Non-pigmented ciliary epithelial cell (primary cell): ENCODE measurements at places on chromosomes 3 and 15.
A peak's percentile ranks its signal among the peaks of the same experiment; 100 is the strongest.

DNA sequence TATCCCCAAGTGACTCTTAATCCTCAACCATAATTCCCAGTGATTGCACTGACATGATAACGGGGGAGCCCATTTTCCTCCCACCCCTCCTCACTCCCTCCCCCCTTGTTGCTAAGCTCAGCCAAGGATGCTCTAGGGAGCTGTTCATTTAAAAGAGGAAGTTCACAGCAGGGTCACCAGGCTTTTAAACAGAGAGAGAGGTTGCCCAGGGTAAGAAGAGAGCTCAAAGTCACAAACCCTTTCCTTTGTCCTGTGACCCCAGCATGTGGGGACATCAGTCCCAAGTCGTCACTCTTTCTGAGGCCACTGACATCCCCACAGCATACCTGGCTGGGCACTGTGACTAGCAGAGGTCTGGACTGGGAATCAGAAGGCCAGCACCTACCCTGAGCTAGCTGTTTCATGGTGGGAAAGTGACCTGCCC, 144.1 kb downstream of the RORA start:
- DNase-seq = no peak

DNA sequence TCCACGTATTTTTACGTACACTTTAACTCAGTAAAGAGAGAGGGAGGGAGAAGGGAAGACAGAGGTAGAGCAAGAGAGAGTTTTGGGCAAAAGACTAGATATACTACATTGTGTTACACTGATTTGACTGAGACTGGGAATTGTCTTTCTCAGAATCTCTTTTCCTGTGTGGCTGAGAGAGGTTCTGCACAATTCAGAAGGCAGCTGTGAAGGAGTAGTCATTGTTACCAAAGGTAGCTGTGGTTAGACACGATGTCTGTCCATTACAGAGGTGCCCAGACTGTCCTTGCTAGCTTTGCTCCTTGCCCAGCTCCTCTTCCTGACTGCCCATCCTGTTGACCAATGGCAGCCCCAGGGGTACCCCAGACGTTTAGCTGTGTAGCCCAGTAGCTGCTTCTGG, 577.5 kb upstream of the CBLB start:
- no peak for DNase-seq

GRCh38 chr3:63470745-63471144, 181.7 kb upstream of the SNTN start:
- no peak for DNase-seq

DNA sequence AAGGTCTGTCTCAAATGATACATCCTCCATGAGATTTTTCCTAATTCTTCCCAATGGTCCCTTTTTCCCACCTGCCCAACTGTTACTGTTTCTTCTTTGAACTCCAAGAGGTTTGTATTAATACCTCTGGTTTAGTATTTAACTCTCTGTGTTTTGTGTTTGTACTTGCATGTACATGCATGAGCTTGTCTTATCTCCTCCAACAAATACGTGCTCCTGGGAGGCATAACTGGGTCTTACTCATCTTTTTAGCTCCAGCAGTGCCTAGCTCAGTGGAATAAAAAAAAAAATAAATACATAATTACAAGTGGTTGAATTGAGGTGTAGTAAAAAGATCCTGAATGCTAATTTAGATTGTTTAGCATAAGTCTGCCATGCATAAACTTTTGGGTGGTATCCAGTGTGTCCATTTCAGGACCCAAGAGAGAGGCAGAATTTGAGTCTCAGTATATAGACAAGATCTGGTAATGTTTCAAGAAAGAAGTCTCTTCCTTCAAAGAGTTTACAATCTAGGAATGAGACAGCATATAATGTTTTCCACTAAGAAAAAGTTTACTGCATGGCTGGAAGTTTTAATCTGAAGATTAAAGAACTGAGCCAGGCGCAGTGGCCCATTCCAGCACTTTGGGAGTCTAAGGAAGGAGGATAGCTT, 1.7 kb upstream of the LYSMD2 start:
- DNase-seq = no peak

DNA sequence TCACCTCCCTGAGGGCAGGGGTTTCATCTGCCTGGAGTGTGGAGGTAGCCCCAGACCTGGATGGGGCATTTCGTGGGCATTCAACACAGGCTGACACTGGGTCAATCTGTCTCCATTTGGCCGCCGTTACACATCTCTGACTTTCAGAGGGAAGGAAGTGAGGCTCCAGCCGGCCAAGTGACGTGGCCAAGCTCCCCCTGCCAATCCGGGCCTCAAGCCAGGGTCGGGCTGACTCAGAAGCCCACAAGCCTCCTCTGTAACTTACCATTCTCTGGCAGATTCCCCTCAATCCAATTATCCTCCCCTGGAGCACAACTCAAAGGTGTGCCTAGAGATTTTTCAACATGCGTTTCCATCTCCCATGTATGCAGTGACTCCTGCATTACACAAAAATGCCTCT, 227.6 kb downstream of the KLF13 start:
- peak; percentile 4 for DNase-seq

DNA sequence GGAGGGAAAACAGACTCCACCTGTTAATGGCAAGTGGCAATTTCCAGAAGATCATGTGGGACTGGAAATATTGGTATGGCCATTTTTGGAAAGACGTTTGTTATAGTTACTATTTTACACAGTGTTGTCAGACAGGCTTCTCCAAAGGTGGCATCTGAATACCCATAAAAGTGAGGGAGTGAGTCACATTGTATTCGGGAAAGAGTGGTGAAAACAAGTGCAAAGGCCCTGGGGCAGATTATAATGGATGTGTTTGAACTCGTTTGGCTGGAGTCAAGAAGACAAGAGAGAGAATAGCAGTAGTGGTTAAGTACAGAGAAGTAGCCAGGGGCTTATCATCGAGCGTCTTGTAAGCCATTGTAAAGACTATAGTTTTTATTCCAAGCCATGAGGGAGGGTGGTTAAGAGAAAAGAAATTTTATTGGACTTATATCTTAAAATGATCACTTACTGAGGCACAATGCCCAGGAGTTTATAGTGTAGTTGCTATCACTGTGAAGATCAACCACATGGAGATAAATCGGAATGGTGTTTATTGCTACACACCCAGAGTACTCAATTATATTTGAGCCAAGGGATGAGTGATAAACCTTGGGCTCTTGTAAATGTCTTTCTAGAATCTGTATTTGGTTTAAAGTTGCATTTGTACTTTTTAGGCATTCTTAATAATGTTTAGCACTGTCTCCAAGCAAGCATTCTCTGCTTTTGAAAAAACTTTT, 212.8 kb upstream of the KBTBD8 start:
- no peak for DNase-seq

DNA sequence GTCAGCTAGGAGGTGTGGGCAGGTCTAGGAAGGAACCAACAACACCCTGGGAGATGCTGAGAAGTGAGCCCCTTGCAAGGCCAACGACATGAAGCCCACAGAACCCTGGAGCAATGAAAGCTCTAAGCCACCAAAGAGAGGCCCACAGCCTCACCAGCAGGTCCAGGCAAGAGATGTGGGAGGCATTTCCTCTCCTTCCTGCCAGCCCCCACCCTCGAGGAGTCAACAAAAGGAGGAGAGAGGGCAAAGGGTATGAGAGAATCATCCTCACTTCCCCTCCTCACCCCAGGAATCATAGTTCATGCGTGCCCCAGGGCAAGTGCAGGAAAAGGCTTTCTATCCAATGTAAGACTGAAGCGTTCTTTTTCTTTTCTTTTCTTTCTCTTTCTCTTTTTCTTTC, 195.8 kb downstream of the SHQ1 start:
- DNase-seq = no peak

- DNase-seq = no peak
Observed at GRCh38 chr3:27675287-27675686, 46.8 kb downstream of the EOMES start.

DNA sequence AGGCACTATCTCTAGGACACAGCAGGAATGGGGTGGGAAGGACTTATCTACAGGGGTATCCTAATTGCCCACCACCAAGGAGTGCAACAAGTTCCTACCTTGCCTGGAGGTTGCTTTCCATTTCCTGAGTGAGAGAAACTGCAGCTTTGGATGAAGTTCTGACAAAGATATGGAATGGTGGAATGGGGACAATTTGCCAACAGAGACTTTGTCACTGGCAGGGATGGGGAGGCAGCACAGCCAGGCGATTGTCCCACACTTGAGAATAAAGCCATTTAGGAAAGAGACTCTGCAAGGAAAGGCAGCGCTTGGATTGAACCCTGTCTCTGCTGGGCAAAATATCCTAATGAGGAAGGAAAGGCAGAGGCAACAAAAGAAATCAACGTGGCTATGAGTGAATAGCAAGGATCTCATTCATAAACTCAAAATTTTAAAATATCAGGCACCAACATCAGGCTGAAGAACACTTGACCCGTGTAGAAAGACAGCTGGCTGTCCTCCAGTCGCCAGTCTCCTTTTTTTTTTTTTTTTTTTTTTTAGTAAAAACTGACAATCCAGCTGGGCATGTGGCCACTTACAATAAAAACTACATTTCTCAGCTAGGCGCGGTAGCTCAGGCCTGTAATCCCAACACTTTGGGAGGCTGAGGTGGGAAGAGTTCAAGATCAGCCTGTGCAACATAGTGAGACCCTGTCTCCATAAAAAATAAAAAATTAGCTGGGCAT, 31.6 kb upstream of the PDE8A start:
- no peak for DNase-seq

- no peak for DNase-seq
Observed at GRCh38 chr15:37751401-37751800, 183.0 kb upstream of the TMCO5A start.

- no peak for DNase-seq
Observed at GRCh38 chr3:150038830-150039229, 68.1 kb upstream of the PFN2 start.

- no peak for DNase-seq
Observed at GRCh38 chr15:95690631-95691340, 639.7 kb upstream of the NR2F2 start.

DNA sequence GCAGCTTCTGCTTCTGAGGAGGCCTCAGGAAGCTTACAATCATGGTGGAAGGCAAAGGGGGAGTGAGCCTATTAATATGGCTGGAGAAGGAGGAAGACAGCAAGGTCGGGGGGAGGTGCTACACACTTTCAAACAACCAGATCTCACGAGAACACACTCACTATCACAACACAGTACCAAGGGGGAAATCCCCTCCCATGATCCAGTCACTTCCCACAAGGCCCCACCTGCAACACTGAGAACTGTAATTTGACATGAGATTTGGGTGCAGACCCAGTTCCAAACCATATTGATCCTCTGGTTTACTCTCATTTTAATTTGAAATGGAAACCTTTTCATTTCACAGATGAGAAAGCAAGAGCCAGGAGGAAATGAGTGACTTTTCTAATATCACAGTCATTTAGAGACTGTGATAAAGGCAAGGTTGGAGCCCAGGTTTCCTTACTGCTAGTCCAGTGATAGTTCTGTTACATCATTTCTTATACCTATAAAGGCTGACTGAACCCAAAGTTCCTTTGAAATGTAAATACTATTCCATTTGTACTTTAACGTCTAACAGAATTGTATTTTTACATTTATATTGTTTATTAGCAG, 105.8 kb upstream of the GAP43 start:
- DNase-seq = no peak

GRCh38 chr3:72340476-72341379, 507.5 kb downstream of the SHQ1 start:
- no peak for DNase-seq

DNA sequence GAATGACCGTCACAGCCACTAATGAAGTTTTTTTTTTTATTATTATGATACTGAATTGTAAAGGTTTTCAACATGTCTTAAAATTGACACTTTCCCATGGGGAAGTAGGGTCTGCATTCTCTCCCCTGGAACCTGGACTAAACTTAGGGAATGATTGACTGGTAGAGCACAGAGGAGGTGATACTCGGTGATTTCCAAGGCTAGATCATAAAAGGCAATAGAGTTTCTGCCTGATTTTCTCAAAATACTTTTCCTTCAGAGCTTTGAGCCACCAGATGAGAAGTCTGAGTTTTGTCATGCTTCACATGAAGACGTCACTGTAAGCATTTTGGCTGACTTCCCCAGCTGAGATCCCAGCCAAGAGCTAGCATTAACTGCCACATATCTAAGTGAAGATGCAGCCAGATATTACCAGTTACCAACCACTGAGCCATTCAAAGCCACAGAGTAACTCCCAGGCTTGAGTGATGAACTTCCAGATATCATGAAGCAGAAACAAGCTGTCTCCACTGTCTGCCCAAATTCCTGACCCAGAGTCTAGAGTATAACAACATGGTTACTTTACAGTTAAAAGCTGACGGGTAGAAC, 105.8 kb downstream of the LSAMP start:
- DNase-seq = no peak

GRCh38 chr3:197298945-197299854, 788 bp upstream of the DLG1 start:
- DNase-seq = no peak

- DNase-seq = no peak
Observed at GRCh38 chr3:146598535-146598934, 6.6 kb downstream of the PLSCR5 start.

GRCh38 chr3:53764026-53764775, 82.0 kb downstream of the CHDH start:
- no peak for DNase-seq

DNA sequence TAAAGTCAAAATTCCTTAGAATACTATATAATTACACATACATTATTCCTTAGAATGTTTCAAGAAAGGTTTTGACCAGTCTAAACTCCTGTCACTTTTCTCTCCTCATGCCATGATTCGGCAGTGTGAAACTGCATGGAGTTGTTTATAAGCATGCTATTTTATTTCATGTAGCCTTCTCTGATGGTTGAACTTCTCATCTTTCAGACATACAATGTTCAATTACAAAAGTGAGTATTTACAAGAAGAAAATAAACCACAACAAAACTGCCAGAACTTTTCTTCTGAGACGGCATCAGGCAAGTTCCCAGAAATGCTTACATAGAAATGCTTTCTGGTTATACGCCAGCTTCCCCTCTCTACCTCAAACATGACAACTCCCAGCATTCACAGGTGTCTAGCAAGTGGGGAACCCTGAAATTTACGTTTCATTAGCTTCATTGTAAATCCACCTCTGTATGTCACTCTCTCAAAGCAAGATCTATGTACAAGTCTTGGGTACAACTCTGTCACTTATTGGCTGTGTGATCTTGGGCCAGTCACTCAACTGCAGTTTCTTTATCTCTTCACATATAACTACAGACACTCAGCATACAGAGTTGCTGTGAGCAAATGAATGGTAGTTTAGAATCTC, 42.7 kb downstream of the HDGFL3 start:
- no peak for DNase-seq

DNA sequence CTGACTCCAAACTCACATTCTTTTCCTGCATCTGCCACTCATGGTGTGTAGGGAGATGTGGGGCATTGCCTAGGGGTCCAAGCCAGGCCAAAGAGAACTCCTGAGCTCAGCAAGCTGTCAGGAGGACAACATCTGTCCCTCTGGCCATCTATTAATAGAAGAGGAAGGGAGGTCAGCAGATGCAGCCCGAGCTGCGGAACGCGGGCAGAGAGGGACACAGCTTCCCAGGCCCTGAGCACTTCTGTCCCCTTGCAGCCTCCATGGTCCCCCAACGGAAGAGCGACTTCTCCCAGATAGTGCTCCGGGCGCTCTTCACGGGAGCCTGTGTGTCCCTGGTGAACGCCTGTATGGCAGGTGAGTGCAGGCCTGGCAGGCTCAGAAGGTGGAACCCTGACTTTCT, 37.3 kb upstream of the PDE8A start:
- DNase-seq = no peak
